ENCODE measurements at places on chromosomes 6 and 20. TPM values are rescaled to one million over a fixed set of nuclear protein-coding genes. Genes with fewer than 3 reads are reported as not detected.

SLC22A16 gene
- not detected for total RNA-seq

SCRT2 gene
- not detected for total RNA-seq

BHLHE23 gene
- total RNA-seq: not detected

RIMS1 gene
- not detected for total RNA-seq

LZTS3 gene
- 10.1 TPM for total RNA-seq

DNA sequence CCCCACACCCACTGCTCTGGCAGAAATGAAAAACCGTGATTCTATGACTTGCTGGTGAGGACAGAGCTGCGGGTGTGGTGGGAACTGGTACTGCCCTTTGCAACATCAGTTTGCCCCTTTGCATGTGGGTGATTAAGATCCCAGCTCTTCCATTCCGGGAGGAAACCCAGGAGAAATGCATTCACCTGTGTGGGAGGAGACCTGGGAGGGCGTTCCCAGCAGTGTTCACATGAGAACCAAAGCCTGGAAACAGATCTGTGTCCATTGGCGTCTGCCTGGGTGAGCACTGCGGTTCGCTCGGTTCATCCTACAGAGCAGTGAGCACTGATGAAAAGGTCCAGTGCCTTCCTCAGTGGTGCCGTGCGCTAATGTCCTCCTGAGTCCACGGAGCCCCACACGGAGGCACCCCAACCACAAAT, 89.7 kb downstream of the SMOC2 start:
- no peak for DNase-seq
- no peaks in the 10 kb centered on the region for H3K36me3 ChIP-seq
- peaks cover 66% of the 10 kb centered on the region for H3K27me3 ChIP-seq

GRCh38 chr20:62392621-62393334, 5.9 kb downstream of the RPS21 start:
- peaks cover 20% of the 10 kb centered on the region for H3K4me1 ChIP-seq
- H3K27ac ChIP-seq: no peak overlapping the region
- H3K4me3 ChIP-seq: no peak overlapping the region
- DNase-seq: no peak
- H3K36me3 ChIP-seq: peaks cover 19% of the 10 kb centered on the region
- H3K27me3 ChIP-seq: no peaks in the 10 kb centered on the region

GRCh38 chr6:7669742-7670141, 56.2 kb upstream of the BMP6 start:
- H3K36me3 ChIP-seq: no peaks in the 10 kb centered on the region
- no peaks in the 10 kb centered on the region for H3K4me1 ChIP-seq
- H3K27me3 ChIP-seq: peaks cover 37% of the 10 kb centered on the region
- H3K27ac ChIP-seq: no peak overlapping the region
- no peak overlapping the region for H3K4me3 ChIP-seq

DNA sequence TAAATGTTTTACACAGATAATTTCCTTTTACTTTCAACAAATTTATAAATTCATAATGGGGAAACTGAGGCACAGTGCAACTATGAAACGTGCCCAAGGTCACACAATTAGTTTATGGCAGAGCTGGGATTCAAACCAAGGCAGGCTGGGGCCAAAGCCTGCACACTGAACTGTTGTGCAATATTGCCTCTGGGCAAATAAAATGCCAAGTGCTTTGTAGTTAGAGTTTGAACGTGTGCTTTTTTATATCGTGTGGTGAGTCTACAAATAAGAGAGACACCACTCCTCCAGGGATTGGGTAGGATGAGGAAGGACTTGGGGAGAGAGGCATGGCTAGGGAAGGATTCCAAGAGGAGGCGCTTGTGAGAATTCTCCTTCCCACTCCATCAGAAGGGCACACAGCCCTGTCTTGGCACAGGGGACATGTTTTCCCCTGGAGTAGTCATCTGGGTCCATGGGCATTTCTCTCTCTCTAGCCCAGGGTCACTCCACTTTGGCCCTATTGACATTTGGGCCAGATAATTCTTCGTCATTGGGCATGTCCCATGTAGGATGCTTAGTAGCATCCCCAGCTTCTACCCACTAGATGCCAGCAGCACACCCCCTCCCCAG, 2.8 kb upstream of the CDH22 start:
- H3K4me1 ChIP-seq: peaks cover 21% of the 10 kb centered on the region
- no peak overlapping the region for H3K4me3 ChIP-seq
- peak; percentile 58 for DNase-seq
- H3K27me3 ChIP-seq: peaks cover 27% of the 10 kb centered on the region
- no peaks in the 10 kb centered on the region for H3K36me3 ChIP-seq

DNA sequence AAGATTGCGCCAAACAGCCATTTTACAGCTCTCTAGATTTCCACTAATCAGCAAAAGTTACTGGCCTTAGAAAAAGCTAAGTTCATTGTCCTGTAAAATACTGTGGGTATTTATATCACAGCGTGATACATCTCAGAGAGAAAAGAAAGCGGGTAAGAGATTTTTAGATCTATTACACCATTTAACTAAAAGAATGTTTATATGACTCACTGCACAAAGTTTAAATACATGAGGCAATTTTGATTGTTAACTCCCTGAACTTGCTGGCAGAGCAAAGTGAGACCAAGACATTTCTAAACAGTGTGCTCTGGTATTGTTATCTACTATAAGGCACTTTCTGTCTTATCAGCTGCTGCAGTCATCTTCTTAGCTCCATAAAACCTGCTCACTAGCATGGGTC, 314.3 kb downstream of the EPHA7 start:
- DNase-seq: no peak
- no peak overlapping the region for H3K27ac ChIP-seq
- no peak overlapping the region for H3K4me3 ChIP-seq
- H3K36me3 ChIP-seq: no peaks in the 10 kb centered on the region
- H3K4me1 ChIP-seq: no peaks in the 10 kb centered on the region

DNA sequence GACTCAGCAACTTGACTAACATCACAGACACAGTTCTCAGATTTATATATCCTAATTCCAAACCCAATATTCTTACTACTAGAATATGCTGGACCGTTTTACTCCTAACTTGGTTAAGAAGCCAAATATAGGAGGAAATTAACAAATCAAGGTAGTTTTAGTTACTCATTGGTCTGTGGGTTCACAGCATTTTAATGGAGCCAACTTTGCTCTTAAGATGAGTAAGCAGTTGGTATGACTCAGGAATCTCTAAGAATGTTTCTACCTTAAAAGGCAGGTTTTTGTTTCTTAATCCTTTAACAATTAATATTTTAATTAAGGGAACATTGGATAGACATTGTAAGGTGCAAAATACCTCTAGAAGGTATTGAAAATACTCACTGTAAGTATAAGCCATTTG, 31.6 kb downstream of the OPRM1 start:
- no peaks in the 10 kb centered on the region for H3K27me3 ChIP-seq
- H3K4me3 ChIP-seq: no peak overlapping the region
- no peak for DNase-seq
- H3K36me3 ChIP-seq: no peaks in the 10 kb centered on the region
- no peak overlapping the region for H3K27ac ChIP-seq
